ENCODE measurements at places on chromosomes 16 and 17.

DNA sequence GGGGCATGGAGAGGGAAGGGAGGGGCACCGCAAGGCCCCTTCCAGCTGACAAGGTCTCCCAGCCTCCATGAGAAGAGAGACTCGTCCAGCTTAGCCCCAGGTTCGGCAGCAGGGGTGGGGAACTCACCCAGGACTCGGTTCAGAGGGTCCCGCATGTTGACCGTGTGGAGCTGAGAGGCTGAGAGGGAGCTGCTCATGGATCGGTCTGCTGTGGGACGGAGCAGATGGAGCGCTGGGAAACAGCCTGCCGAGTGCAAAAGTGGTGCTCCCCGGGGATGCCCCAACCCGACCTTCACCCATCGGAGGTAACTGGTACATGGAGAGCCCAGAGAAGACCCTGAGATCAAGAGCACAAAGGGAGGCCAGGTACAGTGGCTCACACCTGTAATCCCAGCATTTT, 4.9 kb downstream of the CSF3 start:
- DNase-seq = no peak

- no peak for DNase-seq
These were observed 51.3 kb downstream of the PIMREG start for GRCh38 chr17:6495450-6496115.

DNA sequence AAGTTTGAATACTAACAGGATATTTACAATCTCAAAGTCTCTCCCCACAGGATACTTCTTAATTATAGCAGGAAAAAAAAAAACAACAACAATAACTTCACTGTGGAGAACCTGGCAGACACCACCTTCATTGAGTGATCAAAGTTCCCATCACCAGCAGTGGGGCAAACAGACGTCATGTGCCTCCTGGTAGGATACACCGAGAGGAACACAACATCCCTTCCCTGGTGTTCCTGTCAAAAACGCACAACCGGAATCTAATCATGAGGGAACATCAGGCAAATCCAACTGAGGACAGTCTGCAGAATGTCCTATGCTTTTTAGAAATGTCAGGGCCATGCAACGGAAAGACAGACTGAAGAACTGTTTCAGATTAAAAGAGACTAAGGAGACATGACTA, 80.0 kb downstream of the ZFHX3 start:
- no peak for DNase-seq

GRCh38 chr17:50448643-50449042, 20.0 kb downstream of the CHAD start:
- DNase-seq = no peak

DNA sequence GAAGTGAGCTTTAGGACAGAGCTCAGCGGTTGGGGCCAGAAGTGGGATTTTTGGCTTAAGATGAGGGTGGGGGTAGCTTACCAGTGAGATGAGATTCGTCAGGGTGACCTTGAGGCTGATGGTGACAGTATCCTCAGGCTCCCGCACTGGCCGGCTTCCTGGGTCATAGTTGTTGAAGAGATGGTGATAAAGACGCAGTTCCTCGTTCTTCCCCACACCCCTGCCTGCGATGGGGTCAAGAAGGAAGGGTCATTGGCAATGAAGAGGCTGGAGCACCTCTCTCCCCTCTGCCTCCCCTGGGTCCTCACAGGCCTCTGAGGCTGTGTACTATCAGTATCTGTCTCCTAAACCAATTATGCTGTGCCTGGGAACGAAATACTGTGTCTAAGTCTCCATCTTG, 358 bp downstream of the CHRNE start:
- DNase-seq = no peak

DNA sequence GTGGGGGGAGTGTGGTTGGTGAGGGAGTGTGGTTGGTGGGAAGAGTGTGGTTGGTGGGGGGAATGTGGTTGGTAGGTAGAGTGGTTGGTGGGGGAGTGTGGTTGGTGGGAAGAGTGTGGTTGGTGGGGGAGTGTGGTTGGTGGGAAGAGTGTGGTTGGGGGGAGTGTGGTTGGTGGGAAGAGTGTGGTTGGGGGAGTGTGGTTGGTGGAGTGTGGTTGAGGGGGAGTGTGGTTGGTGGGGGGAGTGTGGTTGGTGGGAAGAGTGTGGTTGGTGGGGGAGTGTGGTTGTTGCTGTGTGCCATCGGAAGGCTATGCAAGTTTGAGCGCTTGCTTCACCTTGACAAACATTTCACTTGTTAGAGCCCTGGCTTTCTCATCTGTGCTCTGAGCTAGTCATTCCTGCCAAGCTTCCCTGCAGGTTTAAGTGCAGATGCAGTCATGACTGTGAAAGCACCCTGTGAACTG, 20.1 kb downstream of the MINK1 start:
- no peak for DNase-seq

DNA sequence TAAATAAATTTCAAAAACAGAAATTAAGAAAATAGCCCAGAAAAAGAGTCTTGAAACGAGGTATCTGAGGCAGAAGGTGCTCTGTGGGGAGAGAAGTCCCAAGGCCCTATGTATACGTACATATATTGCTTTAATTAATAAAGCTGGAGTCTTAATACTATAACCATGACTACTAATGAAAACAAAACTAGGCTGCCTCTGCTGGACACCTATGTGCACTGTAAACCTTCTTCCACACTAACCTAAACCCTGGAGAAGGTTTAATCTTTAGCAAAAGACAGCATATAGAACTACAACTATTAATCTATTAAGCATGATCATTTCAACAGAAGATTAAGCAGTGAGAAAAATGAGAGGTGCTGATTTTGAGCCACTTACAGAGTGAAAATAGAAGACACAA, 153.9 kb upstream of the C17orf78 start:
- no peak for DNase-seq

GRCh38 chr16:72083778-72084404, 9.5 kb downstream of the TXNL4B start:
- DNase-seq = no peak

- DNase-seq = peak; percentile 61
These were observed 4.3 kb downstream of the VAMP2 start for GRCh38 chr17:8158267-8159031.

DNA sequence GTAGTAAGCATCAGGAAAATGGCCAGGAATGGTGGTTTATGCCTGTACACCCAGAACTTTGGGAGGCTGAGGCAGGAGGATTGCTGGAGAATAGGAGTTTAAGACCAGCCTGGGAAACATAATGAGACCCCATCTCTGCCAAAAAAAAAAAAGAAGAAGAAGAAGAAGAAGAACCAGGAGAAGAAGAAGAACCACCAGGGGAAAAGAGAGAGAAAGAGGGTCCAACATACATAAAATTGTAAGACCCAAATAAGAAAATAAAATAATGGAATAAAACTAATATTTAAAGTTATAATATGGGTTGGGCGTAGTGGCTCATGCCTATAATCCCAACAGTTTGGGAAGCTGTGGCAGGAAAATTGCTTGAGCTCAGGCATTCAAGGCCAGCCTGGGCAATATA, 408.4 kb downstream of the ZFHX3 start:
- no peak for DNase-seq

- DNase-seq = no peak
These were observed 12.2 kb downstream of the ADGRG1 start for GRCh38 chr16:57640612-57641011.

DNA sequence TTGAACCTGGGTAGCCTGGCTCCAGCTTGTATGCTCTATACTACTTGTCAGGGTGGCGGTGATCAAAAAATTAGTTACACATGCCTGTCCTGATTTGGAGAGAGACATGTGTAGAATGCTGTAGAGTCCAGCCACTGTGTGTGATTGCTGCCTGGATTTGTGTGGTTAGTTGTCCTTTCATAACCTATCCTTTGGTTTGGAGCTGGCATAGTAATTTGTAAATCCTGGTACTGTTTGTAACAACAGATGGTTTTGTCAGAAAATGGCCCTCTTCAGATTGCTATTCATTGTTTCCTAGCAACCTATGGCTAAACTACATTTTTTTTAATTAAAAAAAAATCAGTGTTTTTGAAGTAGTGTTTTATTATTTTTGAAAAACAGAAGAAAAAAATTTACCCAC, 30.5 kb downstream of the ETV4 start:
- DNase-seq = no peak

DNA sequence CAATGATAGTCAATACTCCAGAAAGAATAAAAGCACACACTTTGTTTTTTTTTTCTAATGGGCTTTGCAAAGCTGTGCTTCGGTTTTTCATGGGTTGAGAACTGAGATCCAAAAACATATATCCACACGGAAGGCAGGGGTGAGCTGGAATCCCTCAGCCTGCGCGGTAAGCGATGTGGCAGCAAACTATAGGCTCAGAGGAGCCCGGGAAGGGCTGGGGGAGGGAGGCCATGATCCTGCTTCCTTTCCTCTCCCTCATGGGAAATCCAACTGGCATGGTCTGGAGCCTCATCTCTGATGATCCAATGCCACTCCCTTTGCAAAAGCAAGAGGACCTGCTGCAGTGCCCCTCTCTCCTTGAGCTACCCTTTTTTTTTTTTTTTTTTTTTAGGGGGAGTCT, 8.2 kb downstream of the RBFOX3 start:
- no peak for DNase-seq

DNA sequence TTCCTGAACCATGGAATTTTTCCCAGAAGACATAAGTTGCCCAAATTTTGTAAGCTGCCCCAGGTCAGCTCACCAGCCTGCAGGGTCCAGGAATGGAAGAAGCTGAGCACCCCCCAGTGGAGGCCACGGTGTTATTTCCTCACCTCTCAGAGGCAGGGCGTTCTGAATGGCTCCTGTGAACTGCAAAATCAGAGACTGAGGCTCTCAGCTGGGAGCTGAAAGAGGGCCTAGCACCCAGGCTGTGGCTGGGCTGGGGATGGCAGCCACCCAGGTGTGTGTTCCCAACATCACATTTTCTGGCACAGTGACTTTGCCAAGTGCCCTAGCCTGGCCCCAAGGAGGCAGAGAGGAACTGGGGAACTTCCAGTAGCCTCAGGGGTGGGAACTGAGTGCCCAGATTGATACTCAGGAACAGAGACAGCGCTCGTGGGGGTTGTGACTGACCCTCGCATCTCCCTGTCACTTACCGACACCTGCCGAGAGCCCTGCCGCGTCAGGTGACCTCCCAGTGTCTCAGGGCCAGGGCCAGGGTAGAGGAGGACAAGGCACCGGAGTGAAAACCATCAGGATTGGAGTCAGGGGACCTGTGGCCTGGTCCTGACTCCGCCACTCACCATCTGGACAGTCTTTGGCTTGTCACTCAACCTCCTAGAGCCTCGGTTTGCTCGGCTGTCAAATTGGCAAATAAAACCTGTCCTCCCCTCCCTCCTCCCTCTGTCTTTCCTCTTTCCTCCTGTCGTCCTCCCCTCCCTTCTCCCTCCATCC, 11.3 kb downstream of the CACNG4 start:
- DNase-seq = no peak

DNA sequence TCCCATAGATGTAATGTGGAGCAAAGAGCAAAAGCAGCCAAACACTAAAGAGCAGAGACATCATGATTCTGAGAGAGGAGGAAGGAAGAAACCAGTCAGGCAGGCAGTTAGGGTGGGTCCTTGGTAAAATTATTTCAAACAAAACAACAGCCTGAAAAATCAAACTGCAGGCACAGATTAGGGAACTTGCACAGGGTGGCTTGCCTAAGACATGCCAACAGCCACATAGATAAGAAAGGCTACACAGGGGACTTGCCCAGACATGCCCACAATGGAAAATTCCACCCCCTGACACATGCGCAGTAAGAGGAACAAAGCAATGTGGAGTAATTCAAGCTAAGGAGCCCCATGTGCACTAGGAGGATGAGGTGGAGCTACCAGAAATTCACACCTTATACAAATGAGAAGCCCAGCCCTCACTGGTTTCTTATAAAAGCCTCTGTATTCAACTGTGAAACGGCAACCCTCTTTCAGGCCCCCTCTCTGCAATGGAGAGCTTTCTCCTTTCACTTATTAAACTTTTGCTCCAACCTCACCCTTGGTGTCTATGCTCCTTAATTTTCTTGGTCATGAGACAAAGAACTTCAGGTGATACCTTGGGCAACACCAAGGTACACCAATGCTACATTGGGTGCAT, 7.3 kb upstream of the GAS7 start:
- DNase-seq = peak; percentile 36

DNA sequence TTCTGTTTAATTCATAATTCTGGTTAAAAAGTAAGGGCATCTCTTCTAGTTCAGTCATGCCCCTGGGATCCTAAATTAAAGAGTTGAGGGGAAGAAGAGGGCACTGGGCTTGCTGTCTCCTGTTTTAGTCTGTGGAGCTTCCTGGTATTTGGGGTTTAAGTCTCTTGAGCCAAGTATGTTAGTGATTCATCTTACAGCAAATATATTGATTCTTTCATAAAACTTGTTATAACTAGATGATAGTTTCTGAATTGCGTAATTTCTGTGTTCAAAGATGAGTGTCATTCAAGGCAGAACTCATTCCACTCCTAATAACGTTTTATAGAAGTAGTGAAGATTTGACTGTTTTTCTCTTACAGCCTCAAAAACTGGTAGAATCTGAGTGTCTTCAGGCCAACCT, 1.7 kb downstream of the TXNDC17 start:
- DNase-seq = no peak
